ENCODE measurements at places on chromosomes 5 and 9. TPM values are rescaled to one million over a fixed set of nuclear protein-coding genes. Genes with fewer than 3 reads are reported as not detected.

LCN9 gene
- not detected for total RNA-seq

IL4 gene
- not detected for total RNA-seq

PHF24 gene
- total RNA-seq = 0.16 TPM

F2RL2 gene
- total RNA-seq = 10.4 TPM

SPINK13 gene
- not detected for total RNA-seq

ODF2 gene
- 21.6 TPM for total RNA-seq

TYRP1 gene
- not detected for total RNA-seq

FYB1 gene
- 0.16 TPM for total RNA-seq

CCNO gene
- total RNA-seq = 0.17 TPM

CFAP157 gene
- 0.09 TPM for total RNA-seq

GLDC gene
- total RNA-seq = 0.09 TPM

SLC25A48 gene
- total RNA-seq = not detected

ZNF354B gene
- 7.7 TPM for total RNA-seq

MUSK gene
- 2.1 TPM for total RNA-seq

PLPP7 gene
- total RNA-seq = 1.7 TPM

FABP6 gene
- not detected for total RNA-seq

PCDHGA12 gene
- total RNA-seq = 7.4 TPM

KLF9 gene
- total RNA-seq = 22.5 TPM

SLC9A3 gene
- total RNA-seq = 0.17 TPM

THBS4 gene
- 1.6 TPM for total RNA-seq

TMCO6 gene
- 6.2 TPM for total RNA-seq

TAF11L5 gene
- not detected for total RNA-seq

CACNA1B gene
- under 0.01 TPM for total RNA-seq

SSNA1 gene
- 58.4 TPM for total RNA-seq

ABCA2 gene
- total RNA-seq = 23.9 TPM

LRRC19 gene
- total RNA-seq = not detected

PCDHGA6 gene
- 3.9 TPM for total RNA-seq

FAM200C gene
- total RNA-seq = 3.0 TPM

TNFSF8 gene
- not detected for total RNA-seq

FAM120AOS gene
- total RNA-seq = 18.6 TPM
